ENCODE measurements at places on chromosomes 5 and 9.

DNA sequence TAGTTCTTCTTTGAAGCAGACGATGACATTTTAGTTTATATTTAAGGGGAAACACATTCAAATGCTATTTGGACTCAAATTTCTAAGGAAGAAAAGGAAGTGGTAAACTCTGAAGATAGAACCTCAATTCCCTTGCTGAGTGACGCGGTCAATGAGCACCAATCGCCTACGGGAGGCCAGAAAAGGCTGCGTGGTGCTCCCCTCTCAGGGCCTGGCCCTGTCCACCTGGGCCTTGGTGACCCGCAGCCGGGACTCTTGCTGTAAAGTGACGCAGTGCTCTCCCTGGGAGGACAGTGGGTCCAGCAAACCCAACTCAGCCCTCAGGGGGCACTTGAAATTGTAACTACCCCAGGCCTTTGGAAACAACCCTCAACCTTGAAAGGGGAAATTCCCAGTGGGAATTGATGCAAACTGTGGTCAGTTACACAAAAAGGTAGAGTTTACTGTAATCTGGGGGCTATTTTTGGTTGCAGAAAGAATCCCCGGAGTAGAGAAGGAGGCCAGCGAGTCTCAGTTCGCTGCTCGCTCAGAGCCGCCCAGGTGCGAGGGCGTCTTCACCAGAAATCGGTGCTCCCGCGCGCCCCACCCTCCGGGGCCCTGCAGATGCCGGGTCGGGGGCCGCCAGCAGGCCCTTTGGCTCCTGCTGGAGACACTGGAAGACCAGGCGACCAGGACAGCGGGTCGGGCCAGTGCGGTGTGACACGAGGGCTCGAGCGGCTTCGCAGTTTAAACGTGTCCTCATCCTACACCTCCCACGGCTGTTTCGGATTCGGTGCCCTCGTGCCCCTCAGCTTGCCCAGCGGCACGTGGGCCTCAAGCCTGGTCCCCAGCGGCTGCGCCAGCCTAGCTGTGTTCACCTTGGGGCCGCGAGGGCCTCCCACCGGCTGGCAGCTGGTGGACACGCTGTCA, 1.4 kb upstream of the ANKRD33B start:
- DNase-seq: no peak

- no peak for DNase-seq
These were observed 194.1 kb downstream of the AOPEP start for GRCh38 chr9:94920420-94921091.

GRCh38 chr5:77101298-77101697, 14.2 kb upstream of the ZBED3 start:
- DNase-seq: no peak

DNA sequence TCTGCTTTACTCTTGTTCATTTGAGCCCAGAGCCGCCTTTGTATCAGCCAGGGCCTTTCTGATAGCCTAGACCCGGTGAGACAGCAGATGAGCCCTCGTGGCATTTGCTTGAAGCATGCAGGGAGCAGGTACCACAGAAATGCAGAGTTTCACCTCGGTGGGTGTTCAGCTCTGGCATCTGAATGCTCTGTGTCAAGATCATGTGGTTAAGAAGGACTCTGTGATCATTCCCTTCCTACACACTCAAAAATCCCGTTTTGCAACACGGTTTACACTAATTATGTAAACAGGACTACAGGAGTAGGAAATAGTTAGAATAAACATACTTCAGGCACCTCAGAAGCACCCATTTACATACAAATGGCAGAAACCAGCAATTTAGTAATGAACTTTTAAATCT, 67.2 kb downstream of the MVB12B start:
- no peak for DNase-seq

- no peak for DNase-seq
These were observed 28.4 kb upstream of the GPR150 start for GRCh38 chr5:95591490-95591901.

DNA sequence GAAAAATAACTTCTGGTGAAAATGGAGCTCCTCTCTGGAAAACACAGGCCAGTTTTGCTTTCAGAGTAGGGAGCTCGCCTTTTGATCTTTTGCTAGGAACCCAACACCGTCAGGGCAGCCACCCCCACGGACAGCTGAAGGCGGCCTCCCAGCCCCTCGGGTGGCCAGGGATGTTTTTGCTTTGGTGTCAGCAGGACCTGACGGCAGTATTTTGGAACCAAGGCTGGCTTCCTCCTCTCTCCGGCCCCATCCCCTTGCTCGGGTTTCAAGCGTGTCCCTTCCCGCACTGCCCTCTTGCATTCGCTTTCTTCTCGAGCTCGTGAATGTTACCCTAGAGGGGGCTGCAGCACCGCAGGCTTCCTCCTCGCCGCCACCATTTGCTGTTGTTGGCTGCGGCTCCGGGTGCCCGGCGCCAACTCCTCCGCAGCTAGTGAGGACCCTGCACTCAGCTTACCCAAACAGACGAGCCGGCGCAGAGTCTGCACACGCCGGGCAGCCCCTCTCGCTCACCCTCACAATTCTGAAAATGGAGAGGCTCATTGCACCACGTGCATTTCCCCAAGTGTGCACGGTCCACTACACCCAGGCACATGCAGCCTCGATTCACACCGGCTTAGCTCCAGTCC, 35.5 kb upstream of the ADAMTSL1 start:
- DNase-seq: peak; percentile 63

- no peak for DNase-seq
These were observed 181.6 kb upstream of the FST start for GRCh38 chr5:53298841-53299240.

- DNase-seq: no peak
These were observed 81.0 kb upstream of the SLC25A51 start for GRCh38 chr9:37984672-37985611.

DNA sequence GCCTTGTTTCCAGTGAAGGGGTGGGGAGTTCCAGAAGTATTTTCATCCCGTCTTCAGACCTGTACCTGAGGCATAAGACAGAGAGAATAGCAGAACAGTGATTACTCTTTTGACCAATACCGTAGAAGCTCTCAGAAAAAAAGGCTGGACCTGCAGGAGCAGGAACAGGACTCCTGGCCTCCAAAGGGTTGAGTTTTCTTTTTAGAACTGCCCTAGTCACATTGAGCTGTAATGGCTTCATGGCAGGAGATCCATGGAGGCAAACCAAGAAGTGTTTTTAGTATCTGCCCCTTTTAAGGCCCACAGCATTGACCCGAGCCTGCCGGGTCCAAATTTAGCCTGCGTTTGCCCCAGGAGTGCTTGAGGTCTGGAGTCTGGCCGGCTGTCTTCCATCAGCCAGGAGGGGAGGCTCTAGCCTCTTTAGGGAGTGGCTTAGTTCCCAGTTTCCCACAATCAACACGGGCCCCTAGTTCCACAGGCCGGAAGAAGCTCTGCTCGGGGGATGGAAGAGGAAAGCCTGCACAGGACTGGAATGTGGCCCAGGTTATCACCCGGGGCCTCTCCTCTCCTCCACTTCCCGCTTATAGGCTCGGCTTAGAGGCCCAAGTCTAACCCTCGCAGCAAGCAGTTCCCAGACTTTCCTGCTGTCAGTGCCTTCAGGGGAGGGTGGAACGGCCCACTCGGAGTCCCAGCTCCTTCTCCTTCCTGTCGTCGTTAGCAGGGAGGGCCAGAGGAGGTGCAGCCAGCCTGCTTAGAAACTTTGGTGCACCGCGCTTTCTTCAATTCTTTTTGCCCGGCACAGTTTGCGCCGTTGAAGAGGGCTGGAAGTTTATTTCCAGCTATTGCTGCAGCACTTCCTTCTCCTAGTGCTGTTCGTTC, 80.7 kb downstream of the C9orf152 start:
- DNase-seq: peak; percentile 77

DNA sequence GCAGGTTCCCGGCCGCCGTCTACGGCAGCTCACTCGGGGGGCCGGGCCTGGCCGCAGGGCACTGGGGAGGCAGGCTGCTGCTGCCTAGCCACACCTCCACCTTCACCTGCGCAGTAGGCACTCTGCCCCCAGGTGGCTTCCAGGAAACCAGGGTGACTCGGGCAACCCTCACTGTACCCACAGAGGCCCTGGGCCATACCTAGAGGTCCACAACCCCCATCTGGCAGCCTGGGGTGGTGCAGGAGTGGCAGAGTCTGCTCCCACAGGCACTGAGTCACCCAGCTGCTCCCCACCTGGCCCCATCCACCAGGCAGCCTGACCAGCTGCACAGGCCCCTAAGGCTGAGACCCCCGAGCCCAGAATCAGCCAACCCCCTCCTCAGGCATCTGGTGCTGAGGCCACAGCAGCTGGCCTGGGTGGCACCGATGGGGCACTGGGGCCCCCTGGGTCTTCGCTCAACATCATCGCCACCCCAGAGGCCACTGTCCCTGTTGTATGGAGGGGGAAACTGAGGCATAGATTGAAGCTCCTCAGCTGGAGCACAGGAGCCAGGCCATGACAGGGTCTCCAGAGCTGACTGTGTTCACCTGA, 70.2 kb downstream of the KCNT1 start:
- DNase-seq: no peak

DNA sequence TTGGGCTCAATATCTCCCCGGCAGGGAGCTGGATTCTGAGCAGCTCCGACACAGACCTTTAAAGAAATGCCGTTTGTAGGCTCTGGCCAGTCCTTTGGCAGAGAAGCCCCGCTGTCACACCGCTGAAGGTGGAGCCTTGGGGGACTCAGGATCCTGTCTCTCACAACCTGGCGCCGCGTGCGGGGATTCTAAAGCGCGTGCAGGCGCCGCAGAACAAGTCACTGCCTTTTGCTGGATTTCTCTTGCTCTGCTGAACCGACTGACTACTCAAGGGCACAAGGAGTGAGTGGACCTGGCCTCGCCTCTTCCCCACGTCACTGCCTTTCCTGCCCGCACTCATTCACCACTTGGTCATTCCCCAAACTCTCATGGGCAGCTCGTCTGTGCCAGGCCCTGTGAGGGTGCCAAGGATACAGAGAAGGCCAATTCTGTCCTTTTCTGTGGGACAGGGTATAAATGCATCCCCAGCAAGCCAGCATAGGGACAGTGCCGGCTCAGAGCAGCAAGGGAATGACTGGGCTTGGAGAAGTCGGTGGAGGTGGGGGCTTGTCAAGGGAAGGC, 69.3 kb downstream of the CRB2 start:
- DNase-seq: no peak

- no peak for DNase-seq
These were observed 118.9 kb downstream of the TRIO start for GRCh38 chr5:14261856-14262611.

DNA sequence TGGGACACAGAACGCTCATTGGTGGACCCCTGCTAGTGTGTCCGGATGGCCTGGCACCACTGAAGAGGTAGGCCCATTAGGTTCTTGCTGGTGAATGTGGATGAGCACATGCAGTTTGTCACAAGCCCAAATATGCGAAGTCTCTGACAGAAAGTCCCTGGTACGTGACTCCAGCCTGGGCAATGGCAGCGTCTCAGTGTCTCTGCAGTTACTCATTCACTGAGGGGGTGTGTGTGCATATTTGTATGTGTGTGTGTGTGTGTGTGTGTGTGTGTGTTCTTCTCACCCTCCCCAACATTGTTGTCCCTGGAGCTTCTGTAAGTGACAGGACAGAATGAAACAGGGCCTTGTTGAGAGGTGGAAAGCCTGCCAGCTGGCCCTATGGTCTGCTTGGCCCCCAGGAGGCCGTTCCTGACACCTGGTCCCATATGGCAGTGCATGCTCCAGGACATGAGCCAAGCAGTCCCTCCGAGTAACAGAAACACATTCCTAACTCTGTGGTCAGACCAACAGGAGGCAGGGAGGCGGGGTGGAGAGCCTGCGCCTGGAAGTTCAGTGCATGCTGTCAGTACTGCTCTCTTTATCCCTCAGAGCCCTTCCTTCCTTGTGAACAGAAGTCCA, 169.9 kb downstream of the SLC28A3 start:
- no peak for DNase-seq

GRCh38 chr9:120918931-120919842, 7.4 kb downstream of the TRAF1 start:
- no peak for DNase-seq

DNA sequence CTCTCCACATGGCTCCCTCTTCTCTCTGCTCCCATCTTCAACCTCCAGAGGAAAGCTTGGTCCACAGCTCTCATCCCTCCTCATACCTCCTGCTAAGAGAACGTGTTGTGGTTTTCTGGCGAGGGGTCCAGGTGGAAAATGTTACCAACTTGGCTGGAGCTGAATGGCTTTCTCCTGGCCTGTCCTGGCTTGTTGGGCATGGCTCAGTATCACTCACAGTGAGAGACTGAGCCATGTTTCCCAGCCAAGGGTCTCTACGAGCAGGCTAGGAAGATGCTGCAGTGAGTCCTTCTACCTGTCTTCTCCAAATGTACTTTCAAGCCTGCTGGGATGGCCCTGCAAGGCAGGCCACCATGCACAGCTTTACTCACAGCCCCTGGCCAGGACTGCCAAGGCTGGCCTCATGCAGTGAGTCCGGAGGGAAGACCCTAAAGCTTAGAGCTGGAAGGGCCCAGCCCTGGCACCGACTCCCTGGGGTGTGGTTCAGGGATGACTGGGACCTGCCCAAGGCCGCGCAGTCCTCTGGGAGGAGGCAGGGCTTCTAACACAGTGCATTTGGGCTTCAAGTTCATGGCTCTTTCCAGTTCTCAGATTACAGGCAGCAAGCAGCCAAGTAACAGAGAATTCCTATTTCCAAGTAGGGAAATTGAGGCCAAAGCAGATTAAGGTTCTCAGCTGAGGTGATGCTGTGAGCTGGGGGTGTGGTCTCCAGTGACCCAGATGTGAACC, 59.5 kb downstream of the COL27A1 start:
- no peak for DNase-seq

DNA sequence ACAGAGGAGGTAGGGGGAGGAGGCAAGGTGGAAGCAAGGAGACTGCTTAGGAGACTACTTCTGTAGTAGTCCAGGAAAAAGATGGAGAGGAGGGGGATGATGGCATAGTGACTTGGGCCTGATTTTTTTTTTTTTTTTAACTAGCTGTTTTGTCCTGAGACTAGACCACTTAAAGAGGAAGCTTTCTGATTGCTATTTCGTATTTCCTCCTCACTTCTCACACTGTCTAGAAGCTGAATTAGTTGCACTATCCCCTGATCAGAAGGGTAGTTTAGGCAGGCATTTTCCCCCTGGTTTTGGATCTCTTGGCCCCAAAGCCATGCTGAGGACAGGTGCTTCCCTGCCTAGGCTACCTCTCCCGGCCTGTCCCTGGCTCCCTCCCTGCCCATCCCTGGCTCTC, 14.9 kb downstream of the LARP1 start:
- DNase-seq: no peak

GRCh38 chr5:132752581-132753125, 5.4 kb downstream of the CCNI2 start:
- no peak for DNase-seq

GRCh38 chr9:13149454-13149853, 130.0 kb downstream of the MPDZ start:
- DNase-seq: no peak

- no peak for DNase-seq
These were observed 49.3 kb downstream of the ZFAND5 start for GRCh38 chr9:72315510-72316311.

- no peak for DNase-seq
These were observed 4.3 kb upstream of the SPATA6L start for GRCh38 chr9:4670591-4670990.

GRCh38 chr9:13688223-13688989, 408.9 kb upstream of the MPDZ start:
- DNase-seq: no peak

DNA sequence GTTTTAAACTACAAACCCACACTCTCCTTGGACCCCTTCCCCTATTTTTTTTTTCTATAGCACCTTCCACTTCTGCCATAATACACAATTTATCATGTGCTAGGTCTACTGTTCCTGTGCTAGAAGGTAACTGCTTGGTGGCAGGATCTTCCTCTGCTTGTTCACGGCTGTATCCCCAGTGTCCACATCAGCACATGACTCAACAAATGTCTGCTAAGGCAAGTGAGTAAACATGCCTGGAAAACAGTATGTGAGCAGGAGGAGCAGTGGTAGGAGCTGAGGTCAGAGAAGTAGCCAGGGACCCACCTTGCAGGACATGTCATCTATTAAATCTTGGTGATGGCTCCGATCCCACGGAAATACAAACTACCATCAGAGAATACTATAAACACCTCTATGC, 79.4 kb downstream of the AUH start:
- DNase-seq: no peak
